ENCODE measurements at places on chromosomes 4 and X. TPM values are rescaled to one million over a fixed set of nuclear protein-coding genes. Genes with fewer than 3 reads are reported as not detected.

Gene BMX
- not detected for total RNA-seq

Gene TNIP3
- total RNA-seq = 0.22 TPM

Gene KIF4A
- 24.6 TPM for total RNA-seq

Gene OFD1
- 9.6 TPM for total RNA-seq

Gene IGSF1
- 0.29 TPM for total RNA-seq

Gene PLP1
- total RNA-seq = not detected

Gene ABLIM2
- total RNA-seq = 0.22 TPM

Gene SAGE1
- not detected for total RNA-seq

Gene NR0B1
- total RNA-seq = not detected

Gene APOO
- 10.2 TPM for total RNA-seq

Gene CPLX1
- not detected for total RNA-seq

Gene GPAT3
- total RNA-seq = 2.0 TPM

Gene TBX22
- not detected for total RNA-seq

Gene CT45A1
- not detected for total RNA-seq

Gene DLG3
- 14.2 TPM for total RNA-seq

Gene PAGE1
- total RNA-seq = not detected

Gene BCORL1
- total RNA-seq = 1.3 TPM

Gene CNKSR2
- total RNA-seq = 0.88 TPM

Gene MAGEB2
- not detected for total RNA-seq

Gene MAGEA1
- total RNA-seq = not detected

Gene KCNE5
- total RNA-seq = 1.3 TPM

Gene ITM2A
- total RNA-seq = not detected

Gene ARMCX2
- 48.1 TPM for total RNA-seq

Gene TMEM144
- total RNA-seq = 4.3 TPM

Gene FAM47E
- not detected for total RNA-seq

Gene SHROOM3
- total RNA-seq = 7.9 TPM

Gene UBL4A
- 33.0 TPM for total RNA-seq

Gene FANCB
- total RNA-seq = 2.6 TPM

Gene BEND2
- total RNA-seq = not detected

Gene SULT1E1
- not detected for total RNA-seq

Gene HTT
- 69.3 TPM for total RNA-seq

Gene CSN1S1
- not detected for total RNA-seq

Gene GNPDA2
- total RNA-seq = 19.2 TPM

Gene CRMP1
- total RNA-seq = under 0.01 TPM

Gene IQSEC2
- 11.7 TPM for total RNA-seq

Gene SLC9B2
- total RNA-seq = 12.0 TPM

Gene MAB21L2
- total RNA-seq = not detected

Gene PNMA6F
- not detected for total RNA-seq

Gene CYBB
- 0.14 TPM for total RNA-seq

Gene QRFPR
- total RNA-seq = not detected

Gene USP17L20
- not detected for total RNA-seq

Gene ZDHHC15
- total RNA-seq = not detected

Gene HS6ST2
- 0.22 TPM for total RNA-seq

Gene ALPK1
- total RNA-seq = 9.6 TPM

Gene REELD1
- total RNA-seq = not detected

Gene RBM46
- total RNA-seq = not detected

Gene ACE2
- not detected for total RNA-seq

Gene RTL9
- total RNA-seq = 0.57 TPM

Gene FAM184B
- not detected for total RNA-seq

Gene PLXNB3
- total RNA-seq = 4.6 TPM

Gene MAGEA2B
- not detected for total RNA-seq

Gene CTSO
- 12.3 TPM for total RNA-seq

Gene RBMXL3
- not detected for total RNA-seq

Gene STS
- total RNA-seq = 3.3 TPM

Gene GLOD5
- total RNA-seq = not detected

Gene HSFX3
- total RNA-seq = not detected

Gene H2BW2
- total RNA-seq = not detected

Gene ADAMTS3
- 1.5 TPM for total RNA-seq

Gene MSX1
- total RNA-seq = 3.3 TPM

Gene SSX4
- not detected for total RNA-seq

Measured in placental pericyte (primary cell).